Activated T-cell treated with anti-CD3 and anti-CD28 coated beads, Interleukin-2, amount 50 U/mL, for 1 hour (primary cell): ENCODE measurements at places on chromosomes 13 and 19.

- no peak for DNase-seq
Measured at GRCh38 chr19:40335101-40335500, 13.1 kb downstream of the C19orf47 start.

GRCh38 chr19:44111910-44112463 lies 1.2 kb upstream of the ZNF225 start:
- no peak for DNase-seq

DNA sequence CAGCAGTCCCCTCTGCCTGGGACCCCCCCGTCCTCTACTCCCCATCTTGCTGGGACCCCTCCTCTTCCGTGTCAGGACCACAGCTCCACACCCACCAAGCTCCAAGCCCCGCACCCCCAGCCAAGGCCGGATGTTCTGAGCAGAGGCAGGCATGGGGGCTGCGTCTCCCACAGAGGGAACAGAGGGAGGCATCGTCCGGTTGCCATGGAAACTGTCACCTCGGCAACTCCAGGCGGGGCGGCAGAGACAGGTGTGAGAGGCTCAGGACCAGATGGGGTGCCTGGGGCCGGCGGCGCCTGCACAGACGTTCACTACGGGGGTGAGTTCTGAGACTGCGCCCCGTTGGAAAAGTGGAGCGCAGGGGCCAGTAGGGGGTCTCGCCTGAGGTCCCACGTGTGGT lies 5.4 kb downstream of the RNU6-9 start:
- peak; percentile 55 for DNase-seq

DNA sequence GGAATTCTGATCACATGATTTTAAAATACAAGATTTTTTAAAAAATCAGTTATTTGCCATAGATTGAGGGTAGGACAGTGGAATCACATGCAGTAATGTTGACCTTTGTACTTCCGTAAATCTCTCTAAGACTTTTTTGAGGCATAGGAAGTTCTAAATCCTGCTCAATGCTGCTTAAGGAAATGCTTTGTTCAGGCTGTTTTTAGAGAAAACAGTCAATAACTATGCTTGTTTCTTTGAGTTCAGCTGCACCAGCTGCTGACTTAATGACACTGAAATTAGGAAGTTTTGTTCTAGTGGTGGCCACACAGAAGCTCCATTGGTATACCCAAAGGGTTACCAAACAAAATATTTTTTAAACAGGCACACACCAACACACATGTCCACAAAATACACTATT lies 60.9 kb downstream of the KLF12 start:
- DNase-seq = no peak

DNA sequence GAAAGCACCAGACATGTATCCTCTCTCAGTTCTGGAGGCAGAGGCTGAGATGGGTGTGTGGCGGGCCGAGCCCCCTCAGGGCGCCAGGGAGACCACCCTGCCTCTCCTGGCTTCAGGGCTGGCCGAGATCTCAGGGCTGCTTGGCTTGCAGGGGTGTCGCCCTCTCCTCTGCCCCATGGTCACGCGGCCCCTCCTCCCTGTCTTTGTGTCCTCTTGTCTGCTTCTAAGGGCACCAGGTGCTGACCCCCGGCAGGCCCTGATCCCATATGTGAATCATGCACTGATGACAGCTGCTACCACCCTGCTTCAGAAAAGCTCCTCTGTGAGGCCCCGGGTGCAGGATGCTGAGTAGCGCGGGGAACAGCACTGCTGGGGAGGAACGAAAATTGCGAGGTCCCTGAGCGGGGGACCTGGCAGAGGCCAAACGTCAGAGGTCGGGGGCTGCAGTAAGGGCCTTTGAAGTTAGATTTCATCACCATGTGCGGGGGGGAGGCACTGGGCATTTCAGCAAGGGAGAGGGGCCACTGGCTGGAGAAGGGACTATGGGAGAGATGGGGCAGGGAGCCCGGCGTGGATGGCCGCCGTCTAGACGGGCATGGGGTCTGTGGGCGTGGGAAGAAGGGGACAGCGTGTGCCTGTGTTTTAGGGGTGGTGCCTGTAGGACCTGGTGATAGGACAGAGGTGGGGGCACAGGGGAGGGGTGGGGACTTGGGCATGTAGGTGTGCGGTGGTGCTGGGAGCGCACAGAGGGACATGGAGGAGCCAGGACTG lies 125.2 kb downstream of the KDM4B start:
- DNase-seq = no peak

DNA sequence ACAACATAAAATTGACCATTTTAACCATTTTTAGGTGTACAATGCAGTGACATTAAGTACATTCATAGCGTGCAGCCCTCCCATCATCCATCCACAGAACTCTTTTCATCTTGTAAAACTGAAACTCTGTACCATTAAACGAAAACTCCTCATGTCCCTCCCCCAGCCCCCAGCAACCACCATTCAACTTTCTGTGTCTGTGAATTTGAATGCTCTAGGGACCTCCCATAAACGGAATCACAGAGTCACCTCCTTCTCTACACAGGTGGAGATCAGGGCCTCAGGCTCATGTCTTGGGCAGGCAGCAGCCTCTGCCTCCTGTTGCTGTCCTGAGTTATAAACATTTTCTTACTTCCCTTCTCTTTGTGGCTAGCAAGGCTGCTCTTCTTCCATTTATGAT lies 7.3 kb upstream of the CCNE1 start:
- DNase-seq = no peak
